Midbrain (tissue), 1 donor: ENCODE measurements at places on chromosomes 2 and 18.
A peak's percentile ranks its signal among the peaks of the same experiment; 100 is the strongest.

GRCh38 chr2:20220806-20221554 is 4.0 kb downstream of the SDC1 start:
- DNase-seq = no peak

- DNase-seq = no peak
These were observed 3.6 kb downstream of the GALNT3 start for GRCh38 chr2:165790466-165790865.

DNA sequence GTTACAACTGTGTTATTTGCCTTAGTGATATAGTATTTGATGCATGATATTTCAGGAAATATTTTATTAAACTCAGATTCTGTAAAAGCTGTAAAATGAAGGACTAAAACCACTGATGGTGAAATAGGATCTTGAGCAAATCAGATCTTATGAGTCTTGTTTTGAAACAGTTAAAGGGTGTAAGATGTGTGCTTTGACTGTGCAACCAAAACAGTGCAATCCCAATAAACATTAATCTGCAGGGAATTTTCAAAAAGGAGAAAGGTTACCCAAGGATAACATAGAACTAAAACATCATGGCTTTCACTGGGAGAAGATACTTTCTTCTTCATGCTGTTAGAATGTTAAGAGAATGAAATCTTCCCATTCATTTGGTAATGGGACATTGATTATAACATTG is 378.7 kb downstream of the PARD3B start:
- no peak for DNase-seq

GRCh38 chr2:211996857-211997256 is 541.7 kb downstream of the ERBB4 start:
- no peak for DNase-seq

DNA sequence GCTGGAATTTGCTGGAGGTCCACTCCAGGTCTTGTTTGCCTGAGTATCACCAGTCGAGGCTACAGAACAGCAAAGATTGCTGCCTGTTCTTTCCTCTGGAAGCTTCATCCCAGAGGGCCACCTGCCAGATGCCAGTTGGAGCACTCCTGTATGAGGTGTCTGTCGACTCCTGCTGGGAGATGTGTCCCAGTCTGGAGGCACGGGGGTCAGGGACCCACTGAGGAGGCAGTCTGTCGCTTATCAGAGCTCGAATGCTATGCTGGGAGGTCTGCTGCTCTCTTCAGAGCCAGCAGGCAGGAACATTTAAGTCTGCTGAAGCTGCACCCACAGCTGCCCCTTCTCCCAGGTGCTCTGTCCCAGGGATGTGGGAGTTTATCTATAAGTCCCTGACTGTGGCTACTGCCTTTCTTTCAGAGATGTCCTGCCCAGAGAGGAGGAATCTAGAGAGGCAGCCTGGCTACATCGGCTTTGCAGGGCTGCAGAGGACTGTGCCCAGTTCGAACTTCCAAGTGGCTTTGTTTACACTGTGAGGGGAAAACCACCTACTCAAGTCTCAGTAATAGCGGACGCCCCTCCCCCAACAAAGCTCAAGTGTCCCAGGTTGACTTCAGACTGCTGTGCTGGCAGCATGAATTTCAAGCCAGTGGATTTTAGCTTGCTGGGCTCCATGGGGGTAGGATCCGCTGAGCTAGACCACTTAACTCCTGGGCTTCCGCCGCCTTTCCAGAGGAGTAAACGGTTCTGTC is 301.1 kb downstream of the ERBB4 start:
- no peak for DNase-seq

DNA sequence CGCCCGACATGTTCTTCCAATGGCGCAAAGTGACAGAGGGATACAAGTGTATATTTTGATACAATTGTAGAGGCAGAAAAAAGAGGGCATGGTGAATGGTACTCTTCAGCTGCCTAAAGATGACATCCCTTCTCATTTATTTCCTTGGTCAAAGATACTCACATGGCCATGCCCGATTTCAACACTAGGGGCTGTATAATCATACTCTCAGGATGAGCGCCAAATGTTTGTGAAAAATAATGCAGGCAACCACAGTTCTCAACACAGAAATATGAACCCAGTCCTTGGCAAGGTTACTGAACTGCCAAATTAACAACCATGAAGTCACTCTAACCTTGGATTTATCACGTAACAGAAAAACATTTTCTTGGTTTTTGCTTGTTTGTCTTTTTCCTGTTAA is 204.4 kb downstream of the CCDC102B start:
- no peak for DNase-seq

DNA sequence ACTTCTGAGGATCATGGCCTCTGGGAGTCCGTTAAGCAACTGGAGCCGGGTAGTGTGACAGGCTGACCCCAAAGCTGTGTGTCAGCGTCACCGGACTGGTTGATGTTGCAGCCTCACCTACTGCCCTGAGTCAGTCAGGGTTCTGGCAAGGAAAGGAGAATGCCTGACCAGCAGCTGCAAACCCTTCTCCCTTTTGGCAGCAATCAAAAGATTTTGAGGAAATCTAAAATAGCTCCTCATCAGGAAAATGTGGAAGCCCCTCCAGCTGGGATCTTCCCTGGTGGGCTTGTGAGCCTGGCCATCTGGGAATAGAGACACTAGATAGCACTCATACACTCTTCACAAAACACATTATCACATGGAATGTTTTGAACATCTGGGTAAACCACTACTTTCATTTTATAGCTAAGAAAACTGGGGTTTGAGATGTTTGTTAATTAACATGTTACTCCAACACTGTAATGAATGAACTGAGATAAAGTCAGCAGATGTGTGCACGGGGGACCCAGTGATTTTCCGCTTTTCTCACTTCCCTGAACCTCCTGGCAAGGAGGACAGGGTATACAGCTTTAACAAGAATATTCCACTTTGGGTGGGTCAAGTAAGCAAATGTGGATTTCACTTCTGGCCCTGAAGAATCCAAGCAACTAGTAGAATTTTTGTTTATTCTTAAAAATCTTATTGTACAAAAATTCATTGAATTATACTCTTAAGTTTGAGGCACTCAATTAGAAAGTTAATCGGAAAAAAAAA is 24.7 kb downstream of the CLUL1 start:
- no peak for DNase-seq

- DNase-seq = no peak
These were observed 3.6 kb downstream of the SOX11 start for GRCh38 chr2:5695654-5696403.

DNA sequence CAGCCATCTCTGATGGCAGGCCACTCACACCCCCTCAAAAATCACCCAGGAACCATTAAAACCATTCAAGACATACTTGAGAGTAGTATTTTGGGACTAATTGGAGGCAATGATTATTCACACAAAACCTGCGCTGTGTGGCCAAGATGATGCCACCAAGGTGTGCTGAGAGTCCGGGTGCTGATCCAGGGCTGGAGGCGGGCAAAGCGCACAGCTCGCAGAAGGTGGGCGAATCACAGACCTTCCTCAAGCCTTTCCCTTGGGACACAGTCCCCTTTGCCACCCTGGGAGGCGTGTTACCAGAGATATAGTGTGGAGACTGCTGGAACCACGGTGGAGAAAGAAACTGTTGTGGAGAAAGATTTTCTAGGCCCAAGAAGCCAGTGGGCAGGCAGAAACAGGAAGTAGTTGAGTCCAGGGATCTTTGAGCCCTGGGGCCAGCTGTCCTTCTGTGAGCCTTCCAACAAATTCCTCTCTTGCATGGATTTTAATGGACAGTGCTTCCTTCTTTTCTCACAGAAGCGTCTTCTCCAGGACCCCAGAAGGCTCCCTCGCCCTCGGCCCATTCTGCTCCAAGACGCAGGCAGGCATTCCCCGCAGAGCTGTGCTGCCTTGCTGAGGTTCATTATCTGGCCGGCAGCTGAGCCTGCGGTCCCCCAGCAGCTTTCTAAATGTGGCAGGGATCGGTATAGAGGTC is 8.0 kb downstream of the COPS9 start:
- DNase-seq = no peak

- DNase-seq = peak; percentile 32
These were observed 1.0 kb downstream of the AGAP1 start for GRCh38 chr2:235494716-235495372.

DNA sequence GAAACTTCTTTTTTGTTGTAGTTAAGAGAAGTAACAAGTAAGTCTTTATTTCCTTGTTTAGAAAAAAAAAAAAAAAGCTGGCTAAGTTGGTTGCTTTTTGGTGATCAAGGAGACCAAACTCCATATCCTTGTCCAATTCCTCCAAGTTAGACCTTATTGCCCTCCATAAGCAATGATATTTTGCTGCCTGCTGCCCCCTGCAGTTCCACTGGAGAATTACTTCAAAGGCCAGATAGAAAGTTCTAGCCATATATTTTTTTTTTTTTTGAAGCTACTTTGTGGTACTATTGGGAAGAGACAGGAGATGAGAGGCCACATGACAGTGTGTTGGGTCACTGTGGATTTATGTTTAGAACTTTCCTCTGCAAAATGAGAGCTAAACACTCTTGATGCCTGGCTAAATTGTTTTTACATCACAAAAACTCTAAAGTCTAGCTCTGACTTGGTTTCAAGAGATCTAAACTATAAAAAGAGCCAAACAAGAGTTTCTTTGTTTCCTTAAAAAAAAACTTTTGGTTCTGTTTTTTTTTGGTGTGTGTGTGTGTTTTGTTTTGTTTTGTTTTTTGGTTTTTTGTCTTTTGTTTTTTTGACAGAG is 80.7 kb upstream of the RASGRP3 start:
- peak; percentile 18 for DNase-seq

GRCh38 chr2:238847841-238848690 is at the start of gene TWIST2:
Gene TWIST2, plus strand, starts transcription at chr2:238848085. Its CDS starts 131 bp downstream, at chr2:238848216.
- peak; percentile 9 for DNase-seq

DNA sequence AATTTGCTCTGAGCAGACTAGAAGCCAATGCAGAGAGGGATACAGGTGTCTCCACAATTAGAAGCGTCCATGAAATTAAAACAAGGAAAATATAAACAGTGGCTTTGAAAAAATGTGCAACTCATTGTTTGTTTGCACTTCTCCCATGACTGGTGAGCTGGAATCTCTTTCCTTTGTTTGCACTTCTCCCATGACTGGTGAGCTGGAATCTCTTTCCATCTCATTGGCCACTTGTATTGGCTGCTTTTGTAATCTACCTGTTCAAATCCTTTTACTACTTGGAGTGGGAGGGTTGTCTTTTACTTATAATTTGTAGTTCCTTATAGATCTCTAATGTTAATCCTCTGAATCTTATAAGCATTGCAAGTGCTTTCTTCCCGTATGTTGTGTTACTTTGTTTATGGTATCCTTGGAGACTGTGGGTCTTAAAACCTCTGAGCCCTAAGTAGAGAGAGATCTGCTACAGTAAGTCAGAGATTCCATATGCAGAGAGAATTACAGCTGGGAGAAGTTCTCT is 94.1 kb downstream of the RTN4 start:
- no peak for DNase-seq

GRCh38 chr2:168986398-168986943 is 44.7 kb downstream of the ABCB11 start:
- no peak for DNase-seq

- DNase-seq = no peak
These were observed 5.5 kb upstream of the ARL4C start for GRCh38 chr2:234502285-234502918.

DNA sequence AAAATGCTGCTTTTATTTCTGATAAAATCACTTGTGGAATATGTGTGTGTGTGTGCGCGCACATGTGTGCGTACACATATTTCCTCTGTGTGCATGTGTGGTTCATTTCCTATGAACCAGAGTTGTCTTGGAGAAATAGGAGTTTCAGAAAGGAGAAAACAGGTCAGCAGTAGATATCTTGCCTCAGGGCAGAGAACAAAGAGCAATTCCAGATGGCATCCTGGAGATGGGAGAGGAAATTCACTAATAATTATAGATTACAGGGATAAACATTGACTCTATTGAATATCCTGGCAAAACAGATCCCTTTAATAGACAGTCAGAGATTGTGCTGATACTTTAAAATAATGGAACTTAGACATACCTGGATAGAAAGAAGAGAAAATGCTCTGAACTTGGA is 298.0 kb downstream of the TRIB2 start:
- no peak for DNase-seq

- no peak for DNase-seq
These were observed 53.7 kb downstream of the APLF start for GRCh38 chr2:68521037-68521436.

- peak; percentile 50 for DNase-seq
These were observed 27.0 kb downstream of the DNMT3A start for GRCh38 chr2:25314514-25315315.

- DNase-seq = no peak
These were observed 49.1 kb downstream of the CCDC195 start for GRCh38 chr2:224666951-224667553.

GRCh38 chr2:173578404-173579107 is 223.9 kb downstream of the CDCA7 start:
- DNase-seq = no peak

DNA sequence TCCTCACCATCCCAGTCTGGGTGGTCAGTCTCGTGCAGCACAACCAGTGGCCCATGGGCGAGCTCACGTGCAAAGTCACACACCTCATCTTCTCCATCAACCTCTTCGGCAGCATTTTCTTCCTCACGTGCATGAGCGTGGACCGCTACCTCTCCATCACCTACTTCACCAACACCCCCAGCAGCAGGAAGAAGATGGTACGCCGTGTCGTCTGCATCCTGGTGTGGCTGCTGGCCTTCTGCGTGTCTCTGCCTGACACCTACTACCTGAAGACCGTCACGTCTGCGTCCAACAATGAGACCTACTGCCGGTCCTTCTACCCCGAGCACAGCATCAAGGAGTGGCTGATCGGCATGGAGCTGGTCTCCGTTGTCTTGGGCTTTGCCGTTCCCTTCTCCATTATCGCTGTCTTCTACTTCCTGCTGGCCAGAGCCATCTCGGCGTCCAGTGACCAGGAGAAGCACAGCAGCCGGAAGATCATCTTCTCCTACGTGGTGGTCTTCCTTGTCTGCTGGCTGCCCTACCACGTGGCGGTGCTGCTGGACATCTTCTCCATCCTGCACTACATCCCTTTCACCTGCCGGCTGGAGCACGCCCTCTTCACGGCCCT is 11.2 kb downstream of the ACKR3 start:
- no peak for DNase-seq

DNA sequence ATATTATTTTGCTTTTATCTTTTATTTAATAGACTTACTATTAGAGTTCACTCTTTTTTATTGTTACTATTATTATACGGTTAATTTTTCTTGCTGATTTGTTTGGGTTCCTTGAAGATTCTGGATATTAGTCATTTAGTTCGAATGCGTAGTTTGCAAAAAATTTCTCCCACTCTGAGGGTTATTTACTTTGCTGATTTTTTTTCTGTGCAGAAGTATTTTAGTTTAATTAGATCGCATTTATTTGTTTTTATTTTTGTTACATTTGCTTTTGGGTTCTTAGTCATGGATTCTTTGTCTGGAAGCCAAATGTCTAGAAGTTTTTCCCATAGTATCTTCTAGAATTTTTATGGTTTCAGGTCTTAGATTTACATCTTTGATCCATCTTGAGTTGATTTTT is 585.2 kb downstream of the CPS1 start:
- DNase-seq = no peak

DNA sequence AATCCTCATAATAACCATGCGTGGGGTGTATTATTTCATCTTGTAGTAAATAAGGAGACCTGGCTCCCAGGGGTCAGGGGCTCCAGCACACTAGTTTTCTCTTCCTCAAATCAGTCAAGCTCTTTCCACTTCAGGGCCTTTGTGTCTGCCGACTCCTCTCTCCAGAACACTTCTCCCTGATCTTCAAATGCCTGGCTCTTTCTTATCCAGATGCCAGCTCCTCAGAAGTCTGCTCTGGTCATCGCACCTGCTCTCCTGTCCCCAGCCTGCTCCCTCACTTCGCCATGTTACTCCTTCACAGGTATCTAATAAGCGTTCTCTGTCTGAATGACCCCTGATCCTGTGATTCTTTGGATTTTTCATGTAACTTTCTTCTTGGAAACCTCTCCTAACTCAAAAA is 62.0 kb downstream of the GYPC start:
- DNase-seq = no peak

- no peak for DNase-seq
These were observed 42.1 kb downstream of the ZC3H6 start for GRCh38 chr2:112317303-112318158.
